ENCODE measurements at places on chromosomes 12 and 14.

- no peak for DNase-seq
These were observed 52.0 kb downstream of the RASSF9 start for GRCh38 chr12:85784096-85784720.

DNA sequence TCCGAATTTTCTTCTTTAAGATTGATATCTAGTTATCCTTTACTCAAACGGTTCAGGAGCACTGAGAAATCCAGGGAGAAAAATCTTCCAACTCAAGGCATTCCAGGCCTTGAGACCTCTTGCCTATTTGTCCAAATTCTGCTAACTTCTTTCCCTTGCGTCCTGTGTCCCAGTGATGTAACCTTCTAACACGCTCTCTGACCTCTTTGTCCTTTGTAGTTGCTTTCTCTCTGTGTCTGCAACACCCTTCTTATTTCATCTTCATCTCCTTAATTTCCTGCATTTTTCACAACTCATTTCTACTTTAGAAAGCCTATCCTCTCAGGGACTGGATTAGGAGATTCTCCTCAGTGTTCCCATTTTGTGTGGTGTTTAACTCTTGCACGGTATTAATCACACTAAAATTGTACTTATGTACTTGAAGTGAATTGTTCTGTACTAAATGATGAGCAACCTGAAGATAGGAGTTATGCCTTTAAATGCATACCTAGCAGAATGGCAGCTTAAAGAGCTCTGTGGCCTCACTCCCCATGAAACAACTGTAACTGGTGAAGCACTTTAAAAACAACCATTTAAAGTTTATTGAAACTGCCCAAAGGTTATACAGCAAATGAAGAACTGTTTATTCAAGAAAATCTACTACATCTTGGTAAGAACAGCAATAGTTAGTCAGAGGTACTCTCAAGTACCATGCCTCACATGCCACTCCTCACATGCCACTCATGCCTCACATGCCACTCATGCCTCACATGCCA, 7.4 kb upstream of the SNAPC1 start:
- no peak for DNase-seq

DNA sequence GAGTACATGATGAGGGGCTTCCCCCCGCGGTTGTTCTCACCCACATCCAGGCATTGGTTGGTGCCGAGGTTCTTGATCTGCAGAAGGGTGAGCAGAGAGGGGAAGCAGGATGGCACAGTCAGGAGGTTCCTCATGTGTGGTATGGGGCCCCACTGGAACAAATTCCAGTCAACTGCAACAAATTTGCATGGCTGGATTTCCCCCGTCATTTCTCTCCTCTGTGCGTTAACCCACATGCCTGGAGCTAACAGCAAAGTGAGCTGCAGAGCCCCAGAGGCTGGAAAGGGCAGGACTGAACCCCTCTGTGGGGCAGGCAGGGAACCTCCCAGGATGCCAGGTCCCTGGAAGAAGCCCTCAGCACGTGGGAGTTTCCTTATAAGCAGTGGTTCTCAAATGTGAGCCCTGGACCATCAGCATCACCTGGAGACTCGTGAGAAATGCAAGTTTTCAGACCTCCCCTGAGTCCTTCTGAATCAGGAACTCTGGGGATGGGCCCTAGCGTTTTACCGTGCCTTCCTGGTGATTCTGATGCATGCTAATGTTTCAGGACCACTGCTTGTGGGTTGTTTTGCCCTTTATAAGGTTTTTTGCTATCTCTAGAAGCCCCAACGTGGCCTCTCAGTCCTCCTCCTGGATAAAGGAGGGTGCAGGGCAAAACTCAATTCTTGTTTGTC, 11.0 kb upstream of the CELA1 start:
- peak; percentile 66 for DNase-seq

- DNase-seq = peak; percentile 10
These were observed 16.9 kb upstream of the KRR1 start for GRCh38 chr12:75528272-75528671.

DNA sequence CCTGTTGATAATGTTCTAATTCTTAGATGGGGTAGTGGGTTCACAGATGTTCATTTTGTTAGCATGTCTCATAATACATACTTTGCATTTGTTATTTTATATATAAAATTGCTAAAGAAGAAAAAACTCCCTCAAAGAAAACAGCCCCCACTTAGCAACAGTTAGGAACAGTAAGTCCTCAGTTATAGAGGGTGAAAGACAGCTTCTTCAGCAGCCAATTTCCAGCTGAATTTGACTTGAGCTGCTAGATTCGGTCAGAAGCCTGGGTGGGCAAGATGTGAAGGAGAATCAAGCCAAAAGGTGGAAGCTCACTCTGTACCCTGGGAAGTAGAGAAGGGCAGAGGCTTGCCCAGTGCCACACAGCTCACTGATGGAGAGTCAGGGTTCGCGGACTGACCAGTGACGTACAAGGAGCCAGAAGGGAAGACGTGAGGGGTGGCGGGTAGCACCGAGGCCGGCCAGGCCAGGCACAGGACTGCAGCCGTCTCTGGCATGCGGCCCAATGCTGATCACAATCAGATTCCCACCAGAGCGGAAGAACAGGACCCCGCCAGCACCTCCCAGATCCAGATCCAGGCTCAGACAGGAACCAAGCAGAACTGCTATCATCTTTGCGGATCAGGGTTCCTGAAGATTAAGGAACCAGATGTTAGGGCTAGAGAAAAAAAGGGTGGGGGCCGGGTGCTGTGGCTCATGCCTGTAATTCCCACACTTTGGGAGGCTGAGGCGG, 30.4 kb upstream of the VWF start:
- no peak for DNase-seq

DNA sequence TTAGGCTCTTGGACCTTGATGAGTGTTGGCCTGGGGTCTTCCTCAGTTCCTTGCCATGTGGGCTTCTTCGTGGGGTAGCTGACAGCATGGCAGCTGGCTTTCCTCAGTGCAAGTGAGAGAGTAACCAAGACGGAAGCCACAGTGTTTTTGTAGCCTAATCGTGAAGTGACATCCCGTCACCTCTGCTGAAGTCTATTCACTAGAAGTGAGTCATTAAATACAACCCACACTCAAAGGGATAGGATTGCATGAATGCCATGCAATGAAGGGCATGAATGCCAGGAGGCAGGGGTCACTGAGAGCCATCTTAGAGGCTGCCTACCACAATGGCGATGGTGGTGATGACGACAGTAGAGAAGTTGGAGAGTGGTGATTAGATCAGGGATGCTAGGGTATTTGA, 13.5 kb upstream of the ASIC1 start:
- DNase-seq = no peak

GRCh38 chr14:70599345-70599744, 1.1 kb downstream of the MED6 start:
- peak; percentile 39 for DNase-seq

DNA sequence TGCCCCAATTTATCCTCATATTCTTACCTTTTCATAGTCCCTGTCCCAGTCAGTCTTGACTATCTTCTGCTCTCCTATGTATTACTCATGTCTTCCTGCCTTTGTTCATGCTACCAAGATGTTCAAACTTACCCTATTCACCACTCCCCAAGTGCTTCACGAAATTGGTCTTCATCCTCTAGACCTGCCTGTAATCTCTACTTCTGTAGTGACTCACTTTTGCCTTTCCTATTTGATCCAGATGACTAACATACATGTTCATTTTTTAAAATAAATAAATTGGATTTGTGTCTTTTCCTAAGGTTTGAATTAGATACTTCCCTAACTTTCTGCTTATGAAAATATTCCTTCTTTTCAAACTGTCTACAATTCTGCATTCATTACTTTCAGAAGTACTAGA, 107.7 kb upstream of the PPM1H start:
- DNase-seq = no peak

- DNase-seq = no peak
These were observed 3.6 kb upstream of the KRT5 start for GRCh38 chr12:52523824-52524223.

- DNase-seq = no peak
These were observed 39.6 kb downstream of the PRKCH start for GRCh38 chr14:61360796-61361525.

DNA sequence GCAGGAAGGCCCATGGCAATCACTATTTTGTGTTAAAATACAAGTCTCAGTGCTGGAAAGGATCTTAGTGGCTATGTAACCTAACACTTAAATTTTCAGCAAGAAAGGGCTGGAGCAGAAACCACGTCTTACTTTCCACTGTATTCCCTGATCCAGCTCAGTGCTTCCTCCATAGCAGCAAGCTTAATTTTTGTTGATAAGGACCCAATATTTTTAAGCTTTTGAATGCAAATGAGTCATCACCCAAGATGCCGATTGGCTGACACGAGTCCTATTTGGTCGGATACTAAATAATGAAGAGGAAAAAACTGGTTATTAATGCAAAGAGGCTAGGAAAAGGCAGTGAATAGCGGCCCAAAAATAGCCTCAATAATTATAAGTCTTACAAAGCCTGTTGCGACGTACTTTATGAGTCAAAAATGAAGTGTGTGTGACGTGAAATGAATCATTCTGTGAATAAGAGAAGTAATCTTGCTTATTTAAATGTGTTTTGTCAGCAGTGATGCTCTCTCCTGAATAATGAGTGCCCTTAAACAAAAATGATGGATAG, 46.9 kb upstream of the IGF1 start:
- DNase-seq = peak; percentile 29

DNA sequence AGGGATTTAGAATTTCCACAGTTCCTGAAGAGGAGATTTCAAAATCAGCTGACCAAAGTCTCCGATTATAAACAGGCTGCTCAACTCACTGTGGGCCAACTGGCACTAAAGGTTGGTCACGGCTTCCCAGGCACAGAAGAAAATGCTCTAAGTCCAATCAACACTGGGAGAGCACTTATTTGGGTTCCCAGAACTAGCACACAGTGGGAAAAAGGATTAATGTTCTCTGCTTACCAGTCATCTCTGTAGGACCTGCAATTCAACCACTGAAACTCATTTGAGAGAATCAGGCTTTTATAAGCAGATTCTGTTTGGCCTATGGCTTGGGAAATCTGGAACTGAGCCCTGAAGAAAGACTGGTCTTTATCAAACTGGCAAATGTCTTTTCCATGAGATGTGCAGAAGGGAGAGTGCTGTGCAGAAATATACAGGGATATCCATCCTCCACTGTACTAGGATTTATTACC, 49.4 kb downstream of the ABCC9 start:
- DNase-seq = no peak

- DNase-seq = peak; percentile 10
These were observed 21.0 kb downstream of the CFL2 start for GRCh38 chr14:34693228-34693939.

GRCh38 chr12:123427036-123427769, 9.3 kb downstream of the RILPL2 start:
- DNase-seq = no peak

DNA sequence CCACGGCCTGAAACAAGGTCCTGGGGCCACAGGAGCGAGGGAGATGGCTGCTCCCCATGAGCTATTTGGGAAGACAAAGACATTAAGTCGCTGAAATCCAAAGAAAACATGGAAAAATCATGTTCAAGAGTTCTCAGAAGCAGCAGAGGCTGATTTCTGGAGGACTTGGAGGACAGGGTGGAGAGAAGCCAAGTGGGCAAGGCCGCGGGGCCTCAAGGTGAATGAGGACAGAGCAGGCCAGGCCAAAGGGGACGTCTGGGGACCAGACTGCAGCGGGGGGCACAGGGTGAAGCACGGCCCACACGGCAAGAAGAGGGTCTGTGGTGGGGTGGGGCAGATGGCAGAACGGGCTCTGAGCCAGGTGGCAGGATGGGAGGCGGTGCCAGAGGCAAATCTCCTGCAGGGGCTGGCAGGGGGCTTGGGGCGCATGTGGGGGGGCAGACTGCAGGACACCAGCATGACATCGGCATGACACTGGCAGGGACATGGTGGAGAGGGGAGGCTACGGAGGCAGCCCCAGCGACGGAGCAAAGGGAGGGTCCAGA, 48.9 kb downstream of the RNF34 start:
- DNase-seq = no peak

Data from inflammatory macrophage treated with lipopolysaccharide for 4 hours (primary cell).